Lower lobe of right lung (tissue), 2 donors: ENCODE measurements at places on chromosomes 13 and 19.

DNA sequence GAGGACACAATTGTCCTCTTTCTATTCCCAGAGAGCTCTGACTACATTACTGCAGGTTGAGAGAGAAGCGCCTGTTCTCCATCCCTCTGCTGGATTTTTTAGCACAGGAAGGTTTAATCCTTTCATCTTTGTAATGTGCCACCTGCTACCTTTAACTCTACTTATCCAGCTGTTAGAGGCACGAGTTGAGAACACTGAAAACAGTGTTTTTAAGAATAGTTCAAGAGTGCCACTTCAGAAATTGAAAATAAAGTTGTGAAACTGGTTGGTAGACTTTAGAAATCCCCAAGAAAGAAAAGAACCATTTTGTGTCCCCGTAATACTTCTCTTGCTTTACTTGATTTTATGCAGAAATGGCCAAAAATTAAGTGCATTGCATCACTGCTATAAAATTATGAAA lies 20.6 kb downstream of the FREM2 start:
- DNase-seq, result no peak

DNA sequence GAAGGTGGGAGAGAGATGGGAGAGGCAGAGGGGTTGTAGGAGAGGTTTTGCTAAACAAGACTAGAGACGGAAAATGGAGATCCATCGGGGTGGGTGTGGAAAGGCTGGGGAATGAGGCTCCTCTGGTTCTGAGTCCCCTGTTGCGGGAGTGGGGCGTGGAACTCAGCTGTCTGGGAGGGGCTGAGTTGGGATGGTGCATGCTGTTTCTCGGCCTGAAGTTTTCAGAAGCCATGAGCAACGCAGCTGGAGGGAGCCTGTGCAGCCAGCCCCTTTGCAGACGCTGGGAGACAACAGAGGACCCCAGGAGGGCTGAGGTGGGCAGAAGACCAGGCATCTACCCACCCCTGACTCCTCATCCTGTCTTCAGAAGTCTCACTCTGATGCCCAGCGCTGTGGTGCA lies 7.4 kb upstream of the GIPR start:
- no peak for DNase-seq

GRCh38 chr19:14051980-14052379 lies 9.9 kb downstream of the PALM3 start:
- DNase-seq, result no peak

DNA sequence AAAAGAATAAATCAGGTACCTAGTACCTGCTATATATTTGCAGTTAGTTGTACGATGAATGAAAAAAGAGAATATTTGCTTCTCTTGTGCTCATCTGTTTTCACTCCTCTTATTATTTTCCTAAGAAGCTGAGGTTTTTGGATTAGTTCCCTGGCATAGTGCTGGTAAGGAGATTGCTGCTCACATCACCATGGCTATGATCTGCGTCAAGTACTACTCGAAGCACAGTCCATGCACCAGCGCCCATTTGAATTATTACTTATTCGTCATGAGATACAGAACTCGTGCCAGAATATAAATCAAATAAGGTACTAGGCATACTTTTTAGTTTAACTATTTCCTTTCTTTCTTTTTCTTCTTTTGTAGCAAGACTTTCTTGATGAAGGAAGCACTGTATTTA lies 7.1 kb downstream of the SERTM1 start:
- no peak for DNase-seq

GRCh38 chr13:52851137-52851962 lies 2.9 kb upstream of the PCDH8 start:
- DNase-seq, result peak; percentile 50
